ENCODE measurements at places on chromosomes 13 and 19.

GRCh38 chr13:82356667-82357410 lies 1525.4 kb downstream of the SLITRK1 start:
- DNase-seq: no peak

DNA sequence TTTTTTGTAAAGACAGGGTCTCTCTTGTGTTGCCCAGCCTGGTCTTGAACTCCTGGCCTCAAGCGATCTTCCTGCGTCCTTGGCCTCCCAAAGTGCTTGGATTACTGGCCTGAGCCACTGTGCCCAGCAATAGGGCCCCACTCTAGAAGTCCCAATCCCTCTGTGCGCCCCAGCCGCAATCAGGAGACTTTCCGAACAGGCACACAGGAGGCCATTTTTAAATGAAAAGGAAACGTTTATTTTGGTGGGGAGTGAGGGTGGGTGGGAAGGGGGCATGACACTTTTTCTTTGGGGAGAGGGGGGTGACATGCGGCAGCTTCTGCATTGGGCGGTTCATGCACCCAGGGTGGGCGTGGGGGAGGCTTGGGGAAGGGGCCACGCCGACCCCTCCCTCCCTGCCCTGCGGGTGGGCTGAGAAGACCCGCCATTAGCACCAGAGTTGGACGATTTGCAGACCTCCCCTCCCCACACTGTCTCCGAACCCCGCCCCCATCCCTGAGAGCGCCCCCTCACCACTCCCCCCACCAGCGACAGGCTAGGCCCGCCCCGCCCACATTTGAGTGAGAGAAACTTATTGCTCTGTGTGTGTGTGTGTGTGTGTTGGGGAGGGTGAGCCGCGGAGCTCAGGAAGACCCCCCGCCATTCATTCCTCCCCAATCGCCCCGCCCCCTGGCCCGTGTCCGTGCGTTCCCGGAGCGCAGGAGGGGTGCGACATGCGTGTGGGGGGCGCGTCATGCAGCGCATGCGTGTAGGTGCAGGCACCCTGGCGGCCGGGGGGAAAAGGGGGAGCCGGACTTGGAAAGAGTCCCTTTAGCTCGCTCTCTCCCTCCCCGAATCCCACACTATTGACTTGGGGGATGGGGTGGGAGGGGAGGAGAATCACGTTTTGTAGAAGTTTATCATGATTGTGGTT lies 17.2 kb downstream of the KCNC3 start:
- no peak for DNase-seq

- no peak for DNase-seq
These were observed 24.2 kb downstream of the SIAH3 start for GRCh38 chr13:45827318-45827717.

GRCh38 chr13:76597868-76598267 lies 288.3 kb downstream of the KCTD12 start:
- no peak for DNase-seq

DNA sequence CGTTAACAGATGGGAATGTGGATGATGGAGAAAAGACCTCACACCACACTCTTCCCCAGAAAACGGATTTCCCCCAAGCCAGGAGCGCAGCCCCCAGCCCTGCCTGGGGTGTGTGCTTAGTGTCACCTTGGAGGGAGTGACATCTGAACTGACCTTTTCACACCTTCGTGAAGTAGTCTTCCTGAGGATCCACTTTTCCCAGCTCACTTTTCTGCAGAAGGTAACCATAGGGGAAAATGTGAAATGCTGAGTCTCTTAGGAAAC lies 26.2 kb downstream of the SIAH3 start:
- DNase-seq: no peak

DNA sequence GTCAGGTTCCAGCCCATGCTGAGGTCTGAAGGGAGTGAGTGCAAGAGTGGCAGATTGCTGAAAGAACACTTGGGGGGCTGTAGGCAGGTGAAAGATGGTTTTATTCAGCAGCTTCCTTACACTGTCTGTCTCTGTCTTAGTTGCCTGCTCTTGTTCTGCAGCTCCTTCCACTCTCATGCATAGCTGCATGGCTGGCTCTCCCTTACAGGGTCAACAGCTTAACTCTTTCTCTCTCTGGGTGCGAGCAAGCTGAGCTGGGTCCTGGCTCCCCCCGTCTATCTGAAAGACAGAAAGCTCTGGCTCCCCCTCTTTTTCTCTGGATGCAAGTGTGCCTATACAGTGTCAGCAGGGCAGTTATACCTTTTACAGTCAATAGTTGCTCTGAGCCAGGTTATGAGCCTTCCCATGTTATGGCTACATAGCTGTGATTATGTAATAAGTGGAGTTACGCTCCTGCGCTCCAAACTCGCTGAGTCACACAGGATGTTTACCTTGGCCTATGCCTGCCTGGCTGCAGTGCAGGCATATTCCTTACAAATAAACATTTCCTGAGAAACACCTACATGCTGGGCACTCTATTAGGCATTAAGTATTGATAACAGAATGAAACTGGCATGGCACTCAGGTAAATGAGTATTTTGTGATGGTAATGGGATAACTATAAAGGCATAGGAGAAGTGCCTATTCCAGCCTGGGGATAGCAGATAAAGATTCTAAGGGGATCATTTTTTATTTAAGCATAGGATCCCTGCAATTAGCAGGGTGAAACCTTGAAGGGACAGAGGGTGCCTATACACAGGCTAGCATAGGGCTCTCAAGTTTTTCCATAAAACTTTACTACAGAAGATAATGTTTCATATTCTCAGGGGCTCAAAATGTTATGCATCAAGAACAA lies 826.9 kb upstream of the PCDH9 start:
- DNase-seq: no peak

DNA sequence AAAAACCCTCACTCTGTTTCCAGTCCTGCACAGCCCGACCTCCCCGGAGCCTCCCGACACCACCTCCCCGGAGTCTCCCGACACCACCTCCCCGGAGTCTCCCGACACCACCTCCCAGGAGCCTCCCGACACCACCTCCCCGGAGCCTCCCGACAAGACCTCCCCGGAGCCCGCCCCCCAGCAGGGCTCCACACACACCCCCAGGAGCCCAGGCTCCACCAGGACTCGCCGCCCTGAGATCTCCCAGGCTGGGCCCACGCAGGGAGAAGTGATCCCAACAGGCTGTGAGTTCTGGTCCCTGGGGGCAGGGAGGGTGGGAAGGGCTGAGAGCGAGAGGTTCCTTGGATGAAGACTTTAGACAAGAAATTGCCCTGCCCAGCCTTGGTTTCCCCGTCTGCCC lies 5.4 kb downstream of the MADCAM1 start:
- DNase-seq: peak; percentile 21

DNA sequence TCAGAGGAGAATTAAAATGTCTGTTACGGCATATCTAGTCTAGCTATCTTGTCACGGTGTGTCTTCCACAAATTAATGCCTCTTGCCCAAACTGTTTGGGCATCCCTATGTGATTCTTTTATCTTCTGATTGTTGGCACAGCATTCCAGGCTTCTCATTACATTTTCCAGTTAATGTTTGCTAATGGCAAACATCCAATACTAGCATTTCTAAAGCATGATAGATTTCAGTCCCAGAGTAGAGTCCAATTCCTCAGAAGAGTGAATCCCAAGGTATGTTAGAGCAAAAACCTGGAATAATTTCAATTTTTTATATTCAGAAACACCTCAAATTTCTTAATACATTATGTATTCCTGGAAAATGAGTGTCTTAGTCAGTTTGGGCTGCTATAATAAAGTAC lies 684.5 kb upstream of the SLITRK1 start:
- no peak for DNase-seq

DNA sequence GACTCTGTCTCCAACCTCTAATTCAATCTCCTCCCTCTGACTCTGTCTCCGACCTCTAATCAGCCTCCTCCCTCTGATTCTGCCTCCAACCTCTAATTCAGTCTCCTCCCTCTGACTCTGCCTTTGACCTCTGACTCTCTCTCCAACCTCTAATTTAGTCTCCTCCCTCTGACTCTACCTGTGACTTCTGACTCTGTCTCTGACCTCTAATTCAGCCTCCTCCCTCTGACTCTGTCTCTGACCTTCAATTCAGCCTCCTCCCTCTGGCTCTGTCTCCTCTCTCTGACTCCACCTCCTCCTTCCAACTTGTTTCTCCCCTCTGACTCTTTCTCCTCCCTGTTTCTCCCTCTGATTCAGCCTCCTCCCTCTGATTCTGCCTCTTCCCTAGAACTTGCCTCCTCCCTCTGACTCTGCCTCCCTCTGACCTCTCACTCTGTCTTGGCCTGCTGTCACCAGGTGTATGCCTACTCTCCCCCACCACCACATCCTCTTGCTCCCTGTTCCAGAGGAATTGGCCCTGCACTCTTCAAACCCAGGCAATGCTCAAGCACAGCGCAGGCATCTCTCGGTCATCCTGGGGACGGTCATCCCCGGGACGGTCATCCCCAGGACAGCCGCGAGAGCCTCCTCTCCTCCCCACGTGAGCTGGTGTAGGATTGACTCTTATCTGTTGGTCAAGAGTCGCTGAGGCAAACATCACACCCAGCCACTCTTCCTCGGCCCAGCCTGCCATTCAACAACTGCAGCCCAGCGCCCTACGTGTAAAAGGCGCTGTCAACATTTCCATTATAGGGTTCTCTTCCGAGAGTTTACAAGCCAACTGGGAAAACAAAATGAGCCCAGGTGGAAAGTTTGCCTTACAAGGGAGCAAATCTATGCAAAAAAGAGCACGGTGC lies 60.2 kb downstream of the ZIC5 start:
- DNase-seq: no peak

DNA sequence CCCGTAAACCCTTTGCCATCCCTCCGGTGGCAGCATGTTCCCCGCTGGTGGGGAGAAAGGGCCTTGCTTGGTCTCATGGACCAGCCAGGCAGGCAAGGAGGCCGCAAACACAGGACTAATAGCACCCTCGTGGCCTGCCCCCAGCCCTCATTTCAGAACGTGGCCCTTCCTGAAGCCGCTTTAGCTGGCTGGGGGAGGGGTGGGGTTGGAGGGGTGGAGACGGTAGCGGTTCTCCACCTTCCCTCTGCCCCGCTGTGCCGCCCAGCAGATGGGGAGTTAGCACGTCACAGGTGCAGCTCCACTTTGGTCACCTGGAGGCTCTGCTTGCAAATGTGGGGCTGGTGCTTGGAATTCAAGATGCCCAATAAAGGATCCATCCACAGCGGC lies 59.3 kb upstream of the URI1 start:
- no peak for DNase-seq

DNA sequence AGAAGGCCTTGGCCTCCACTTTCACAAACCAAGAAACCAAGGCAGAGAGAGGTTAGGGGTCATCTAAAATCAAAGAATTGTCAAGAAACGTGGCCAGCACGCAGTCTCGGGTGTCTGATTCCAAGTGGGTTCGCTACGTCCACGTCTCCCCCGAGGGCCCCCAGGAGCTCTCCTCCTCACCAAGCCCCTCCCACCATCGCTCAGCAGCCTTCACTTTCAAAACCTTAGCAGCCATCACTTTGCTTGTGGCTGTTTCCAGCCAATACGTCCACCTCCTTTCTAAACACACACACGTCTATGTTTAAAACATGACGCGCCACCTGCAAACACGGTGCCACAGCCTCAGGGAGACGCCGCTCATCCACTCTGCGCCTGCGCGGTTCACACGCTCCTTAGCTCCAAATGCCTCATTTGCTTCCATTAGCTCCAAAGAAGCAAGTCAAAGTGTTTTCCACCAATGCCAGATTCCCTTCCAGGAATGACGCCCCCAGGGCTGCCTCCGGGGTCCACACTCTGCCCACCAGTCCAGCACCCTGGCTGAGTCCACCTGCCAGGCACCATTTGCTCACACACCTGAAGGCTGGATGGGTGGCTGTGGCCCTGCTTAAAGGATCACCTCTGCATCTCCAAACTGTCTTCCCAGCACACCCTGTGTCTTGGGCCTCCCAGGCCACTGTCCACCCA lies 5.5 kb downstream of the RASA3 start:
- DNase-seq: no peak

GRCh38 chr13:50158385-50159165 lies 143.3 kb downstream of the KCNRG start:
- DNase-seq: no peak

DNA sequence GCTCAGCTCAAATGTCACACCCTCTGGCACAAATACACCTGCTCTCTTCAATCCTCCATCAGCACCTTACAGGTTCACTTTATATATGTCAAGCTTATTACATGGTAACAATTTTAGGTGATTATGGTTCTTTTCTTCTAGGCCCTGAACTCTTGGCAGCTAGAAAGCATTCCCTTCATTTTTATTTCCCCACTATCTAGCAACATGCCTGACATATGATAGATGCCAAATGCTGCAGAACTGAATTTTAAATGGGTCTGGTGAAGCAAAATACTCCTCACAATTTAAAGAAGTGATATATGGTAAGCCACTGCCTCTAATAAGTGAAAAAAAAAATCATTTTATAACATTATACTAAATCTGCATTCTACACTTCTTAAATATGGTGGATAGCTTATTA lies 95.2 kb downstream of the USP12 start:
- DNase-seq: no peak

GRCh38 chr13:20847296-20847695 lies 55.2 kb downstream of the XPO4 start:
- DNase-seq: no peak

DNA sequence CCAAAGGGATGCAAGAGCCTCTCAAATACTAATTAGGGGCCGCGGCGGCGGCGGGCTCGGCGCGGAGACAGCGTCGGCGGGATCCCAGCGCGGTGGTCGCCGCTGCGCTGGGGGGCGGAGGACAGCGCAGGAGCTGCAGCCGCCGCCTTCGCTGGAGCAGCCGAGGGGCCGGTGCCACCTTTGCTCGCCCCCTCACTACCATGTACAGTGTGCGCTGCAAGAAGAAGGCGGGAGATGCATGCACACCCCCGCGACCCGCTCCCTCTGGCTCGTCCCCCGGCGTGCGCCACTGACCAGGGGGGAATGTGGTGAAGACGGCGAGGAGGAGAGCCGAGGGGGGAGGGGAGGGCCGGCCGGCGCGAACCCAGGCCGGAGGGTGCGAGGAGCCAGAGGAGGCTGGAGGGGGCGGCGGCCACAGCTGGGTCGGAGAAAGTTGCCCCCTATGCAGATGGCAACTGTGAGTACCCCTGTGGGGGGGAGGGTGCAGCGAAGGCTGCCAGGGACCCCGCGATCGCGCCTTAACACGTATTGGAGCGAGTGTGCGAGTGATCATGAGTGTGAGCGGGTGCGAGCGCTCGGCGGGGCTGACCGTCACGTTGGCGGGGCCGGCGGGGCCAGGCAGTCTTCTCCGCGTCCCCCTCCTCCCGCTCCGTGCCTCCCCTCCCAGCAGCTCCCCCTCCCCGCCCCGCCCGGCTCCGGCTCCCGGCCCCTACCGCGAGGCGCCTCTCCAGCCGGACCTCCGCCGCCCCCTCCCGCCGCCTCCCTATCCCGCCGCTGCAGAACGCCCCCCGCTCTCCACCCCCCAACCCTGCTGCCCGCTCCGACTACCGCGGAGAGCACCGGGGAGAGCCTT lies 808 bp downstream of the SLITRK5 start:
- peak; percentile 58 for DNase-seq

GRCh38 chr19:3818466-3818865 lies 32.3 kb upstream of the MATK start:
- no peak for DNase-seq

DNA sequence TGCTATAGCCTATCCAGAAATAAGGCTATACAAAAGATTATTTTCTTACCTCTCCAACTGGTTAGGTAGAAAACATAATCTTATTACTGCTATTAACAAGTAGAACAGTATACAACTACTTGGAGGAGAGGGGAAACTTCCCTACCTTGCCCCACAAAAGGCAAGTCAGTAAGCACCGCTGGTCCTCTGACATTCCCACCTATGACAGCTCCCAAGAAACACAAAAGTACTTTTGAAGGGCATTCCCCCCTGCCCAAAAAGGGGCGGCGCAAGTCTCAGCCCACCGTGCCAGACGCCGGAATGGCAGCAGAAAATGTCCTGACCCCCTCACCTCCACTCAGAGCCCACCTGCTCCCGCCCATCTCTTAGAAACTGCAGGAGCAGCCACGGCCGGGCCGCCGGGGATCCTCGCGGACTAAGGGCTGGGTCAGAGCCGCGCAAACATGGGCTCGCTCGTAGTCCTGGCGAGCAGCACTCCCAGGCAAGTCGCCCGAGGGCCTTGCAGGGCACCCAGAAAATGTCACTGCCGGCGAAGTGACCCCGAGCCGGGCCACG lies 437 bp downstream of the SUCLA2 start:
- peak; percentile 51 for DNase-seq

All from right hindlimb (tissue), 1 donor.